Foreskin keratinocyte (primary cell): ENCODE measurements at places on chromosomes 16 and 17.
A peak's percentile ranks its signal among the peaks of the same experiment; 100 is the strongest.

DNA sequence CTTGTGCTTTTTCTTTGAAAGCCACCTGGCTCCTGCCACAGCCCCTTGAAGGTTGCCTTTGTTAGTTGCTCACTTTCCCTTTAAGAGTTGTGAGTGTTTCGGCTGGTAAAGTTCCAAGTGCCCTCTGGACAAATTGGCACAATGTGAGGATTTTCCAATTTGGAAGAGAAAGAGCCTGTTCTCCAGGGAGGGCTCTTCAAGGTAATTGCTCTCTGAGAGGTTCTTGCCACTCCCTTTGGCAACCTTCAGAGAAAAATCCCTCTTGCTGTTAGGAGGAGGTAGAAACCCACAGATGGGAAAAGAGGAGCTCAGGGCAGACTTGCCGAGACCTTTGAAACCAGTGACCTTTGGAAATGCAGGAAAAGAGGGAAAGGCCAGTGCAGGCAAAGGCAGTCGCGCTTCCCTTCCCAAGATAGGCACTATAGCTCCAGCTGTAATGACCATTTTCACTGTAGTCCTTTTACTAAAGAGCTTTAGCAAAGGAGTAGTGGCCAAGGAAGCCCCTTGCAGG, 49.0 kb upstream of the AKAP1 start:
- DNase-seq, result no peak

GRCh38 chr17:73800893-73801292, 156.6 kb upstream of the SDK2 start:
- DNase-seq, result no peak

- no peak for DNase-seq
Observed at GRCh38 chr17:66560691-66561090, 258.3 kb downstream of the PRKCA start.

DNA sequence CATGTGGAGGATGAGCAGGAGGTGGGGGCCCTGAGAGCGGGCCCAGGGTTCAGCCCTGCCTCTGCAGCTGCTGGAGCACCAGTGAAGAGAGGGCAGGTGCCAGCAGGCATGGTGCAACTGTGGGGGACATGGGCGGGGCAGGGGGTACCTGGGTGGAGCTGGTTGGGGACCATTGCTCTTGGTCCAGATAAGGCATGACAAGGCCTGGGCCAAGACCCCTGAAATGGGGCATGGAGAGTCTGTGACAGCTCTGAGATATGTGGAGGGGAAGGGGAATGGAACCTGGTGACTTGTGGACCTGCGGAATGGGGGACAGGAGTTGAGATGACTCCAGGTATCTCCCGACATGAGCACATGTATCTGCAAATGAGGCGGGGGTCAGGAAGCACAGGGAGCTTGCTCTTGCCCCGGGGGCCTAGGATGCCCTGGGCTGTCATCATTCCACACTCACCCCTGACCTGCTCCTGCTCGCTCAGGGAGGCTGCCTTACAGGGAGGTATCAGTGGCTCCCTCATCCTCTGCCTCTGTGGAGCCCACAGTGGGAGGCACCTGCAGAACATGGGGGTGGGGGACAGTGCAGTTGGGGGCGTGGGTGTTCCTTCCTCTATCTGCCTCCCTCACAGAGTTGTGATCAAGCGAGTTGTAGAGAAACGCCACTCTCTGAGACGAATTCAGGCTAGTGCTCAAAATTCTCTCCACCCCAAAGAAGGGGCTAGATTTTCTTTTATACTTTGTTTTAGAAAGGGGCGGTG, 40.2 kb downstream of the TMEM235 start:
- no peak for DNase-seq

- DNase-seq, result no peak
Observed at GRCh38 chr17:3799181-3799945, 1.6 kb downstream of the ITGAE start.

GRCh38 chr16:23182206-23182678, 303 bp upstream of the SCNN1G start:
- DNase-seq, result peak; percentile 36

GRCh38 chr16:74573622-74574021, 33.3 kb downstream of the GLG1 start:
- no peak for DNase-seq

GRCh38 chr17:79666111-79666510, 55.3 kb upstream of the RBFOX3 start:
- no peak for DNase-seq
